K562 (cell line): ENCODE measurements at places on chromosomes 12 and 14. TPM values are rescaled to one million over a fixed set of nuclear protein-coding genes. Genes with fewer than 3 reads are reported as not detected.

The KRT71 gene
- total RNA-seq: not detected in 2 replicates

The TPH2 gene
- not detected in 2 replicates for total RNA-seq

The ADCY4 gene
- 0.07 and 0.31 TPM in 2 replicates for total RNA-seq

- no peak for DNase-seq
Observed at GRCh38 chr14:64614805-64615391, 65.1 kb downstream of the PPP1R36 start.

DNA sequence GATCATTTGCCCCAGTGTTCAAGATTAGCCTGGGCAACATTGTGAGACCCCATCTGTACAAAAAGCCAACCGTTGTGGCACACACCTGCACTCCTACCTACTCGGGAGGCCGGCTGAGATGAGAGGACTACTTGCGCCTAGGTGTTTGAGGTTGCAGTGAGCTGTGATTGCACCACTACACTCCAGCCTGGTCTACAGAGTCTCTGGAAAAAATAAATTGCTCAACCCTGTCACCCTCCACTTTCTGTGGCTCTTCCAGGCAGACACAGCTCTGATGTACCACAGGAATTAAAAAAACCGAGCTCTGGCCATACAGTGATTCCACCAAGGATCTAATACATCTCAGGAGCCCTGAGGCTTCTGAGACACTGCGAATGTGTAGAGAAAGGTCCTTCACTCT, 14.4 kb downstream of the TIMELESS start:
- no peak for DNase-seq

DNA sequence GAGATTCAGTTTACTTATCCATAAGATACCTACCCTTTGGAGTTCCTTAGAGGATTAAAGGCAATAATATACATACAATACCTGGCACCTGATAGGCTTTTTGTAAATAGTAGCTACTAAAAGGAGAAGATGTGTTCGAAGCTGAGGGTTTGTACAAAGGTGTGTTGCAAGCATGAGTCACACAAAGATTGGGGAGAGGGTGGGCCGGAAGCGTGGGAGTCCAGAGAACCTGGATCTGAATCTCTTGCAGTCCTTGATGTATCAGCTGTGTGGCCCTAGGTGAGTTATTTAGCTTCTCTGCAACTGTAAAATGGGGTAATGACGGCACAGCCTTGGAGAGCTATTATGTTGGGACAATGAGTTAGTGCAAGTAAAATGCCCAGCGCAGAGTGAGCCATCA, 61.6 kb upstream of the PSMC1 start:
- DNase-seq: no peak

GRCh38 chr12:25932971-25933370, 25.5 kb upstream of the RASSF8 start:
- no peak for DNase-seq

- no peak for DNase-seq
Observed at GRCh38 chr14:76203086-76204001, 51.6 kb downstream of the GPATCH2L start.

DNA sequence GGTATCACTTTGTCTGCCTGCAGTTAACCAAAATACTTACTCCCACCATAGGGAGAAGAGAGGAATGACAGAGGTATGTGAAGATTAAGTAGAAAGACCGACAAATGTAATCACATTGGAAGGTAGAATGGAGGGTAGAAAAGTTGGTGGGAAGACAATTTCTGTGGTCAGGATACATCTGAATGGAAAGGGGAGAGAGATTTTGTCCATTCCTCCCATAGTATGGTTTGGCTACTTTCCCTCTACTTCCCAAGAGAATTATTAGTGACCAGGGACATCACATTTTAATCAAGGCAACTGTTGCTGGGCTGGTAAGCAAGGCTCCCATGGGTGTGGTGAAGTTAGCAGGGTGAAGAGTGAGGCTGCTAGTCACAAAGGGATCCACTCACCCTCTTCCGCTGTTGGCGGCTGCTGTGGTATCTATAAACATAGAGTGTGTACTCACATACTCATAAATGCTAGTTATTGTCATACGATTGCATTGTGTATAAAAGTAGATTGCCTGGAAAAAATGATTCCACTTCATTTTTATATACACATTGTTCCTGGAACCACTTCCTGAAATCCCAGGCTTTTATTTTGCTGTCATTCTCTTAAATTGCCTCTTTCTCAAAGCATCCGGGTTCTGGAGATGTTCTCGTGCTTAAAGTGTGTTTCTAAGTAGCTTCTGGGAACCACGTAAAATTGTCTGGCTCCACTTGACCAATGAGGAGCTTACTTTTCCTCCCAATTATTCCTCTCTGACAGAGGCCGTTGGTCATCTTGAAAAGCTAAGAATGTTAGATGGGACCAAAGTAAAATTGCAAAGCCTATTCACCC, 413.1 kb downstream of the ZFP36L1 start:
- no peak for DNase-seq

DNA sequence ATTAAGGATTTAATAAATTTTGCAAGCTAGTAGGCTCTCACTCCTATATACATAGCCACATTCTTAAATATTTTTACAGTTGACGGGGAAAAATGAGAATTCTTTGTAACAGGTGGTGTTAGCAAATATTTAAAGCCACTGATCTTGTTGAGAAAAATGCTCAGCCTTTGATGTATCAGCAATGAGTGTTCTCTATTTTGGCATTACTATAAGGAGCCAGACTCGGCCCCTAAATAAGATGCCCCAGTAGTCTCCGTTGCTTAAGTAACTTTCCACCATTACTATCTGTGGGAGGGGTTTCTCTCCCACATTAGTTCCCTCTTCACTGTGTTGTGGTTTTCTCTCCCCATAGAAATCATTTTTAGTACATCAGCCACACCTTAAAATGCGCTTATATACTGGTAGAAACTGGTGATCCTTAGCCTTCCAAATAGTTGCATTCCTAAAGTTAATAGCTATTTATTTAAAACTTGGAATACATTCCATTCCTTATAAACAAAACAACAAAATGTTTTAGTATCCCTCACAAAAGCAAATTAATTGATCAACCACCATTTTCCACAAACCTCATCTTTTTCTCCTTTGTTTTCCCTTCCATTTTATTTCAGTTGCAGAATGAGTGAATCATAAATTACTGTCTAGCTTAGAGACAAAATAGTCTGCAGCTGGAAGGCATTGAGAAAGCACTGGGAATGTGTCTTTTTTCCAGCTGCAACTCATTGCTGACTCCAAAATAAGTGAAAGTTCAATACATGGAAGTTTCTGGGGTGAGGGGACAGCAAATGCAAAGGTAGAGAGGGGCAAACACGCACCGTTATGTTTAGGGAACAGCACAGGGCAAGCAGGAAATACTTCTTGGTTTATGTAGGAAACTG, 84.7 kb upstream of the FERMT2 start:
- no peak for DNase-seq

- DNase-seq: no peak
Observed at GRCh38 chr12:88413646-88414045, 166.6 kb downstream of the KITLG start.
